Trophoblast cell (in vitro differentiated cells and primary cell): ENCODE measurements at places on chromosomes 2 and 18.

- DNase-seq: peak; percentile 52
Measured at GRCh38 chr2:26772064-26773001, 8.2 kb downstream of the SLC35F6 start.

DNA sequence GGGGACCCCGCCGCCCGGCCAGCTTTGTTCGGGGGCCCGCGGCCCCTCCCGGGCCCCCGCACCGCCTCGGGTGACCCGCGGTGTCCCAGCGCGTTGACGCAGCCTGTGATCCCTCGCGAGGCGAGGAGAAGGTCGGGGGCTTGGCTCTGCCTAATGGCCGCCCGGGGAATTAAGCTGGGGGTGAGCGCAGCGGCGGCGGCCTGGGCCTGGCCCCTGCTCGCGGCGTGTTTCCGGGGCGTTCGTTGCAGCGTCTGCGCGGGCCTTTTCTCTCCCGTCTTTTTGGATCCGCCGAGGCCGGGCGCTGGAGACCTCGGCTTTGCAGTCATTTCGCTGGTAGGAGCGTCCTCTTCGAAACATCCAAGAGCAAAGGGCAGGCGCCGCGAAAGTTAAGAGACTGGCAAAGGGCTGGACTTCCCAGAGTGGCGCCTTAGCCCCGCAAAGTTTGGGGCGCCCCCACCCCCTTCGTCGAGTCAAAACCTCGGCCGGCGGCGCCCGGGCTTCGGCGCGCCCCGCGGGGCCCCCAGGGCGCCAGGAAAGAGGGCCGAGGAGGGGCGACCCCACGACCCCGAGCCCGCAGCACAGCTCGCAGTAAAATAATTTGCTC lies 1.3 kb downstream of the SALL3 start:
- no peak for DNase-seq

GRCh38 chr18:75205514-75206132 lies 3.3 kb downstream of the PTGR3 start:
- DNase-seq: no peak

GRCh38 chr2:142596334-142597088 lies 281.0 kb upstream of the KYNU start:
- no peak for DNase-seq

- no peak for DNase-seq
Measured at GRCh38 chr18:10579079-10579867, 53.4 kb downstream of the NAPG start.
